ENCODE measurements at places on chromosomes 2 and 18.

DNA sequence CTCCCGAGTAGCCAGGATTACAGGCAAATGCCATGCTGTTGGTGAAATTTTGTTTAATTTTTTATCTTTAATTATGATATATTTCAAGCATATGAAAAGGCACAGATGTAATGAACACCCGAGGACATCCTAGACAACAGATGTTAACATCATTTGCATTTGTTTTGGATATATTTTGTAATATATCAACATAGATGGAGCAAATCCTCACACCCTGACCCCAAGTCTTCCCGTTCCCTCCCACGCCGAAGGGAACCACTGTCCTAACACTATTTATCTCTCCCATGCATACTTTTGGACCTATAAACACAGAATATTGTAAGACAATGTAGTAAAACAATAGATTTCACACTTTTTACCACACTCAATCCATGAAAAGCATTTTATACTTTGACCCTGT is 99.5 kb downstream of the GFPT1 start:
- DNase-seq = no peak

- no peak for DNase-seq
Measured at GRCh38 chr2:150030436-150031190, 443.0 kb upstream of the MMADHC start.

DNA sequence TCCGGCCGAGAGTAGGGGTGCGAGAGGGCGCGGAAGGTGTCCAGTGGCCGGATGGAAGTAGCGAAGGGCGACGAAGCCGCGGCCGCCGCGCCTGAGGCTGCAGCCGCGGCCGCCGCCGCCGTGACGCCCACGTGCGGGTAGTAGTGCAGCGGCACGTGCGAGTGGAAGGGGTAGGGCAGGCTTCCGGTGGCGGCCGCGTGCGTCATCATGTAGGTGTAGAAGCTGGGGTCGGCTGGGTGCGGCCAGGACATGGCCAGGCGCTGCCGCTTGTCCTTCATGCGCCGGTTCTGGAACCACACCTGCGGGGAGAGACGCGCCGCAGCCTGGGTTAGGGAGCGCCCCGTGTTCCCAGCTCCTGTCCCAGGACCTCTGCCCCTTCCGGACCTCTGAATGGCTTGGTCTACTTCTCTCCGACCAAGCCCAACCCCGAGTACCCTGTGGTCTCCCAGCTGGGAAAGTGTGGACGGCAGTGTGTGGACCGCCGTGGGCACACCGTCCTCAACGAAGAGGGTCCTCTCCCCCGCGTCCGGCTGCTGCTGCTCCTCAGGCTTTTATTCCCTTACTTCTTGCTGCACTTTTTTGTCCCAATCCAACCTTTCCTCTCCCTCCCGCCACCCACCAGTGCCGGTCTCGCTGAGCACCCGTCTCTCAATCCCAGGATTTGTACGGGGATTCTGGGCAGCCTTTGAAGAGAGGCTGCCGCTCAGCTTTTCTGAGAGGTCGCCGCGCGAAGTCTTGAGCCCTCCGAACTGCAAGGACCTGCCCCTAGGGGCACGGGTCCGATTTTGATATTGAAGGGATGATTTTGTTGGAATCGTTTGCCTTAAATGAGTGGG is 3.0 kb downstream of the EVX2 start:
- DNase-seq = no peak

DNA sequence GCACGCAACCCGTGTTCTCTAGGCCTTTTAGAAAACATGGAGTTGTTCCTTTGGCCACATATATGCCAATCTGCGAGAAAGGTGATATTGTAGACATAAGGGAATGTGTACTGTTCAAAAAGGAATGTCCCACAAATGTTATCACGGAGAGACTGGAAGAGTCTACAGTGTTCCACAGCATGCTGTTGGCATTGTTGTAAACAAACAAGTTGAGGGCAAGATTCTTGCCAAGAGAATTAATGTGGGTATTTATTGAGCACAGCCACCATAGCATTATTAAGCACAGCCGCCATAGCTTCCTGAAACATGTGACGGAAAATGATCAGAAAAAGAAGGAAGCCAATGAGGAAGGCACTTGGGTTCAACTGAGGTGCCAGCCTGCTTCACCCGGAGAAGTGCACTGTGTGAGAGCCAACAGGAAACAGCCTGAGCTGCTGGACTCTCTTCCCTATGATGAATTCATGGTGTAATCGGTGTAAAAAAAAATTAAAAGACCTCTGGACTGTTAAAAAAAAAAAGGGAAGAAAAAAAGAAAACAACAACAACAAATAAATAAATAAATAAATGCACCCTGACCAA is 29.0 kb upstream of the REL start:
- no peak for DNase-seq

DNA sequence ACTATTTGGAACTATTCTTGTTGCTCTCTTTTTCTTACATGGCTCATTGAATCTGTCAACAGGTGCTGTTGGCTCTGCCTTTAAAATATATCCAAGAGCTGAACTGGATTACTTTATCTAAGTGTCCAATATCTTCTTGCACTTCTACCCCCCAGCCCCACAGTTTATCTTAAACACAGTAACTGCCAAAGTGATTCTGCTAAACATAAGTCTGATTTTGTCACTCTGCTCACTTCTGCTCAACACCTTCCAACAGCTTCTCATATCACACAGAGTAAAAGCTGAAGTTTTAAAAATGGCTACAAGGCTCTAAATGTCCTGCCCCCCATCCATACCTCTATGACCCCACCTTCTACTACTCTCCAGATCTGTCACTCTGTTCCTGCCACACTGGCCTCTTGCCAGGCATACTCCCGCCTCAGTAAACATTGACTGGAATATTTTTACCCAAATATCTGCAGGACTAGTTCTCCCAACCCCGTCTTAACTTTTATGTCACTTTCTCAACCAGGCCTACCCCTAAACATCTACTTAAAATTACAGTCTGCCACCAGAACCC is 130.7 kb downstream of the CCDC148 start:
- DNase-seq = no peak

GRCh38 chr2:99340669-99341236 is 3.6 kb downstream of the EIF5B start:
- DNase-seq = no peak

DNA sequence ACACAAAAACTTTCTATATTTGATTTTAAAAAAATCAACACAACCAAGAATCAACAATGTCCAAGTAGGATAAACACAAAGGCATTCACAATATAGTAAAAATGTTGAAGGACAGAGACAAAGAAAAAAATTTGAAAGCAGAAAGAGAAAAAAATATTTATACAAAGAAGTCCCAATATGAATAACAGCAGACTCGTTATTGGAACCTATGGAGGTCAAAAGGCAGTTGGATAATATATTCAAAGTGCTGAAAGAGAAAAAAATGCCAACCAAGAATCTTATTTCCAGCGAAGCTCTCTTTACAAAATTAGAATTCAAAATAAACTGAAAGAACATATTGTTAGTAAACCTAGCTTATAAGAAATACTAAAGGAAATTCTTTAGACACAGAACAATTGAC is 859.5 kb downstream of the LRP1B start:
- no peak for DNase-seq

GRCh38 chr2:69309351-69310110 is 77.5 kb downstream of the GFPT1 start:
- DNase-seq = no peak

GRCh38 chr18:74064510-74064909 is 83.1 kb downstream of the FBXO15 start:
- no peak for DNase-seq

GRCh38 chr2:241133436-241133820 is 15.8 kb downstream of the PASK start:
- no peak for DNase-seq

DNA sequence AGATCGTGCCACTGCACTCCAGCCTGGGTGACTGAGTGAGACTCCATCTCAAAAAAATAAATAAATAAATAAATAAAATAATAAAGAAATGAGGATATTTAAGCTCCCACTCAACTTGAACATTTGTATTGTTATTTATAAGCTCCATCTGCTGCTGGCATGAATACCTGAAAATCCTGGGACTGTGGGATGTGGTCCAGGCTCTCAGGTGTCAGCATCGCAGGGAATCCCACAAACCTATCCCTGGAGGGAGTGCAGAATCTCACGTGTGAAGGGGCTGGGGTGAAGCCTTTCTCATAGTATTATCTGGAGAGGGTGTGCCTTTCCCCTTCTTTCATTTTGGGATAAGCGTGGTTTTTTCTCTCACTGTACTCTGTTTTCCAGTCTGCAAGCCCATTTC is 47.4 kb upstream of the POLE4 start:
- DNase-seq = no peak

- peak; percentile 51 for DNase-seq
Measured at GRCh38 chr2:37168217-37168981, 11.6 kb upstream of the EIF2AK2 start.

Data from NCI-H524 (cell line).